Activated naive CD4-positive, alpha-beta T cell treated with anti-CD3 and anti-CD28 coated beads, Interleukin-2, amount 50 U/mL, for 16 hours (primary cell): ENCODE measurements at places on chromosomes 12 and 14.
A peak's percentile ranks its signal among the peaks of the same experiment; 100 is the strongest.

GRCh38 chr12:77089686-77090220 is 24.4 kb upstream of the E2F7 start:
- no peak for DNase-seq

- no peak for DNase-seq
These were observed 100.3 kb downstream of the ERC1 start for GRCh38 chr12:1091350-1091749.

DNA sequence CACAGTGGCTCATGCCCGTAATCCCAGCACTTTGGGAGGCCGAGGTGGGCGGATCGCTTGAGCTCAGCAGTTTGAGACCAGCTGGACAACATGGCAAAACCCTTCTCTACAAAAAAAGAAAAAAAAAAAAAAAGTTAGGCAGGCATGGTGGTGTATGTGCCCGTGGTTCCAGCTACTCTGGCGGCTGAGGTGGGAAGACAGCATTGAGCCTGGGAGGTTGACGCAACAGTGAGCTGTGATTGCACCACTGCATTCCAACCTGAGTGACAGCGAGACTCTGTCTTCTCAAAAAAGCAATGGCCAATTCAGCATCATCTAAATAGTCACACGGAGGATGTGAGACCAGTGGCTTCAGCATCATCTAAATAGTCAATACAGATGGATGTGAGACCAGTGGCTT is 10.4 kb upstream of the SAMD4A start:
- DNase-seq, result no peak

- no peak for DNase-seq
These were observed 17.4 kb upstream of the CACNA2D4 start for GRCh38 chr12:1935700-1936378.

DNA sequence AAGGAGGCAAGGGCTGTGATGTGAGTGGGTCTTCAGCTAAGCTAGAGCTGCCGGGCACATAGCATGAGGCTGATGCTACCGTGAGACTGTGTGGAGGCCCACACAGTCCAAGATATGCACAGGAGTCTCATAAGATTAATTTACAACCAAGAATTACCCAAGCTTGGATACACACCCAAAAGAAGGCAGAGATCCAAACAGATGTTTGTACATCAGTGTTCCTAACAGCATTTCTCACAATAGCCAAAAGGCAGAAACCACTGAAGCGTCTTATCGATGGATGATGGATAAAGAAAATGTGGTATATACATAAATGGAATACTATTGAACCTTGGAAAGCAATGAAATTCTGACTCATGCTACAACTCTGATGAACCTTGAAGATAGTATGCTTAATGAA is 40.8 kb upstream of the RIC8B start:
- no peak for DNase-seq

DNA sequence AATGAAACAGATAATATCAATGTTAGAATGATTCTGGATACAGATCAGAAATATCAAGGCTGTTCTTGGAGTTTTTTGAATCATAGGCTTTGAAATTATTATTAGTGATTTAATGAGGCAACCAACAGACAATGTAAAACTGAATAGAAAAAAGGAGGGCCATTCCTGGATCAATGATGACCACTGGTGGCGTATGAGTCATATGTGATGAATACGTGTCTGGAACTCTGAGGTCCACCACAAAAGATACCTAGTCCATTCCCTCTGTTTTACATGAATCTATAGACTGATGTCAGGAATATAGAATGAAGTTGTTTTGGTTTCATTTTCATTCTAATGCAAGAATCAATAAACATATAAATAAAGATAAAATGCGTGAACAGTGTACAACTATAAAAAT is 78.3 kb upstream of the RTL1 start:
- DNase-seq, result no peak

- DNase-seq, result no peak
These were observed 25.6 kb downstream of the UNC79 start for GRCh38 chr14:93456356-93456755.

DNA sequence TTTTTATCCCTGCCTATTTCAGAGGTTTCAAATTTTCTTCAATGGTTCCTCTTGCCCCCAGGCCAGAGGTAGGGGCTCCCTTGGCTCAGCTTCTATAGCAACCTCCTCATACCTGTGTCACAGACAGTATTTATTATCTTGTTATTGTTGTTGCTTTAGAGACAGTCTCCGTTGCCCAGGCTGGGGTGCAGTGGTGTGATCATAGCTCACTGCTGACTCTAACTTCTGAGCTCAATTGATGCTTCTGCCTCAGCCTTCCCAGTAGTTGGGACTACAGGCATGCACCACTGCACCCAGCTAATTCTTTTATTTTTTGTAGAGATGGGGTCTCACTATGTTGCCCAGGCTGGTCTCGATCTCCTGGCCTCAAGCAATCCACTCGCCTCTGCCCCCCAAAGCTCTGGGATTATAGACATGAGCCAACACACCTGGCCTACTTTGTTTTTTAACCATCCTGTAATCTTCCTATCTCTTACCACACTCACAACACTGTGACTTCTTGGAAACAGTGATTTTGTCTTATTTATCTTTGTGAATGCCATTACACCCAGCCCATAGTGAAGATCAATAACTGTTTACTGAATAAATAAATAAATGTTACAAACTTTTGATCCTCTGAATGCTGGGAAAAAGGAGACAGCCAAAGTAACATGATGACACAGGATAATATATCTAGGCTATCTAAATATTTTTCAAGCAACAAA is 95.9 kb downstream of the PHLDA1 start:
- DNase-seq, result no peak

GRCh38 chr14:51877810-51878209 is 17.4 kb downstream of the GNG2 start:
- DNase-seq, result no peak

- no peak for DNase-seq
These were observed 846.8 kb downstream of the NRXN3 start for GRCh38 chr14:79016828-79017505.

DNA sequence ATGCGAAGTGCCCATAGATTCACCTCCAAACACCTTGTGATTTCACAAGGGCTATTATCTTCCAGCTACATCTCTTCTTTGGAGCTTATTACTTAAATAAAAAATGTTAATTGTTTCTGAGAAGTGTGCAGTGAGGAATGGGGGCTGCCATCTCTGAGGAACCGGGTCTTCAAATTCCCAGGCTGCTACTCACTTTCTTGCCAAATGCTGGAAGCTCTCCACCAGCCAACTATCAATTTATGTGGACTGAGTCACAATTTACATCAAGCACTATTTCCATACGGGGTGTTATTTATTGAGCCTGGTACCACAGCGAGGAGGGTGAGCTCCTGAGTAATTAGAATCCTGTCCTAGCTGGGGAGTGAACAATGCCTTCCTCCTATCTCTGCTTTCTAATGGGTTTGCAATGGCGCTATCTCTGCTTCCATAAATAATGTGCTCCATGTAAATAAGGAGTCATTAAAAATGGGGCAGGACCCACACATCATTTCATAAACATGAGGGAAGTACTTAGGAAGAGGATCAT is 898.3 kb downstream of the VRK1 start:
- DNase-seq, result no peak

GRCh38 chr14:21029917-21030316 is at the start of gene TPPP2:
Gene TPPP2 (plus strand): TSS chr14:21030217. CDS start chr14:21030582, 365 bp downstream.
- no peak for DNase-seq

DNA sequence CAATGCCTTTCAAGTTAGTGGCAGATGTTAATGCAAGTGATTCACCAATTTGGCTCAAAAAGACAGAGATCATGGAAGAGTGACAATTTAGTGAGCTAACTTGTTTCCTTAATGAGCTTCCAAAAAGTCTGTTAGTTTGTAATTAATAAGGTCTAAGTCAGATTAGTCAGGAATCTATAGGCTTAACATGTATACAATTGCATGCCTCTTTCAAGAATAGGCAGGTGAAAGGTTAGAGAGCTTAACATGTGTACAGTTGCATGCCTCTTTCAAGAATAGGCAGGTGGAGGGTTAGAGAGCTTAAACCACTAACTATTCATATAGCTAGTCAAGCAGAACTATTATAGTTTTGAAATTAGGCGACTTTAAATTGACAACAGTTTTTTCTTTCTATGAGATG is 663.8 kb downstream of the C12orf50 start:
- DNase-seq, result no peak

- no peak for DNase-seq
These were observed 28.7 kb downstream of the HSP90AA1 start for GRCh38 chr14:102058146-102058545.

DNA sequence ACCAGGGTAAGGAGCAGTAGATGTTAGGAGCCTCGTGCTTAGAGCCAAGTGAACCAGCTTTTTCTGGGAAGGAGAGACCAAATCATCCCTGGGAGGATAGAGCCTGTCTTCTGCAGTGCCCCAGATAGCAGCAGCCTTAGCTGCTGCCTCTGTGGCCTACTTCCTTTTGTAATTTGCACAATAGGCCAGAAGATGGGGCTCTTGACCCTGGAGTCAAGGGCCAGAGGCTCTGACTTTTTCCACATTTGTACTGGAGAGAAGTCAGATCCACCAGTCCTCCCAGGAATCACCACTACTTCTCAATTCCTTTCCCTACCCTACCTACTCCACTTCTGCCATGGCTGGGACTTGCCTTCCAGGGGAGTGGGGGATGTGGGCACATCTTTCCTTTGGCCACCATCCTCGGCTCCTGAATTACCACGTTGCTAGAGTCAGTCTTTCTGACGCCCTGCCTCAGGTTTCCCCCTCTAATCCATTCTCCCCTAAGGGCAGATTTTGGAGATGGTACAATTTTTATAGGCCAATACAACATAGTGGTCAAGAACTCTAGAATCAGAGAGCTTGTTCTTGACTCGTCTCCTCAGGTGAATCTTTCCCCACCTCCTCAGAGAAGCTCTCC is 3.3 kb upstream of the SLC4A8 start:
- peak; percentile 28 for DNase-seq

DNA sequence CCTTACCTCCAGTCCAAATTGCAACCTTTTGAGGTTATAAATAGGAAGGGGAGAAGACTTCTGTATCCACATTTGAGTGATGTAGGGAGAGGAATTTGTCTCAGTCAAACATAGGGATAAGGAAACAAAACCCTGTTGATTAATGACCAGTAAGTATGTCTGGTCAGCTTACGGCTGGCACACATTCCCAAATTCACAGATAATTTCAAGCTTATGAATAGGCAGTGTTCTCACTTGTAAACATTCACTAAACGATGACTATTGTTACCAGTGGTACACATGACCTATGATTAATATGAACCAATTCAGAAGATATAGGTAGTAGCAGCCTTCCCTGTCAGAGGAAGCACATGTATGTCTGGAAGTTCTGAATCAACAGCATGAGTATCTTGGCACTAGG is 33.0 kb upstream of the SLC5A8 start:
- DNase-seq, result no peak

DNA sequence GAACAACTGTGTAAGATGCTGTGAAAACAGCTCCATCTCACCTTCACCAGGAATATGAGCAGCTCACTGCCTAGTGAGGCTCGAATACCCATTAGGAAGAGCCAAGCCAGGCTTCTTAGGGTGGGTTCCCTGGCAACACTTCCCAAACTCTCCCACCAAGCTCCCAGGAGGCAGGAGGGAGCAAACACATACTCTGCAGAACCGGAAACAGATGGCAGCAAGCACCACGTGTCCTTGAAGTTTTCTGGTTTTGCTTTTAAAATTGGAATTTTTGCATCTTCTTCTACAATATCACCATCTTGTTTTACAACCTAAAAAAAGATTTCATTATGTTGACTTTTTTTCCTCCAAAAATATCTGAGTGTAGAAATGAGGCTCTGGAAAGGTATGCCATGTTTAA is 186.7 kb downstream of the ZFP36L1 start:
- no peak for DNase-seq

GRCh38 chr14:88473791-88474190 is 81.0 kb downstream of the PTPN21 start:
- DNase-seq, result no peak

- DNase-seq, result no peak
These were observed 76.9 kb downstream of the ESR2 start for GRCh38 chr14:64217308-64217707.

GRCh38 chr12:28855761-28856310 is 293.2 kb upstream of the FAR2 start:
- DNase-seq, result no peak

- DNase-seq, result no peak
These were observed 10.6 kb downstream of the CHST11 start for GRCh38 chr12:104467346-104467837.

GRCh38 chr12:95593266-95593871 is 42.1 kb upstream of the USP44 start:
- no peak for DNase-seq

DNA sequence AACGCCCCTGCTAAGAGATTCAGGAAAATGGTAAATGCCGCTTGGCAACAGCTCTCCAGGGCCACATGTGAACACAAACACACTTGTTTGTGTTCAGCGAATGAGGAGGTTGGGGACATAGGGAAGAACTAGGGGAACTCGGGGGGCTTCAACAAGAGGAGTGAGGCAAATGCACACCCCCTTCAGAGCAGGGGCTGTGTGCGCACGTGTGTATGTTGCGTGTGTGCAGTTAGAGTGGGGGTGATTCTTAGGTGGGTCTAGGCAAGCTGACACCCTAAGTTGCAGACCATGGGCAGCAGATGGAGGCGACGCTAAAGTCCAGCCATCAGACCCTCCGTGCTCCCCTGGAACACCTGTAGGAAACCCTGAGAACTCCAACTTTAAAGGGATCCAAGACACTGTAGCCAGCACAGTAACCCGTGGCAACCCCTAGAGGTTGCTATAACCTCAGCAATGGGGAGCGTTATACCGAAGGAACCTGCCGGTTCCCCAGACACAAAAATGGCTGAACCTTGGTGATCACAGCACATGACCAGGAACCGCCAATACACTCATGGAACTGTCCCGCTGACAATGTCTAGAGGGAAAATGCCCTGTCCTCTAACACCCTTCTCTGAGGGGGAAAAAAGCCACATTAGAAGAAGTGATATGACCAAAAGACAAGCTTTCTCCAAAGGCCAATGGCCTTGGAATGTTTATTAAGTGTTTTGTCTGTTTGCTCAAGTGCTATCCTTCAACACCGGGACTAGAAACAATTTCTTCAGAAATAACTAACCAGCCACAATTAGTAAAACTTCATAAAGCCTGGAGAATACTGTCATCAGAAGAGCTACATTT is 86.5 kb upstream of the CEP83 start:
- no peak for DNase-seq

DNA sequence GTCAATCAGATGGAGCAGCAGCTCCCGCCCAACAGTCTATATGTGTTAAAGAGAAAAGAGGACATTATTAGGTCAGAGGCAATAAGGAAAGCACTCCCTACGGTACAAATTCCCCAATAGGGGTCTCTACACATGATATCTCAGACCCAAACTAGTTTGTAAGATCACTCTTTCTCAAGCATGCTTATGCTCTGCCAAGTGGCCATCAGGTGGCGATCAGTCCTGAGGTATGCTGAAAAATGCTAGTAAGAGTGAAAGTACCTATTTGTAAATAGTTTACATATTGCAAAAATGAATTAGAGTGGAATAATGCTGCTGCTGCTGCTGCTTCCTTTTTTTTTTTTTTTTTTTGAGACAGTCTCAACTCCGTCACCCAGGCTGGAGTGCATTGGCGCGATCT is 61.0 kb downstream of the CPM start:
- DNase-seq, result no peak

DNA sequence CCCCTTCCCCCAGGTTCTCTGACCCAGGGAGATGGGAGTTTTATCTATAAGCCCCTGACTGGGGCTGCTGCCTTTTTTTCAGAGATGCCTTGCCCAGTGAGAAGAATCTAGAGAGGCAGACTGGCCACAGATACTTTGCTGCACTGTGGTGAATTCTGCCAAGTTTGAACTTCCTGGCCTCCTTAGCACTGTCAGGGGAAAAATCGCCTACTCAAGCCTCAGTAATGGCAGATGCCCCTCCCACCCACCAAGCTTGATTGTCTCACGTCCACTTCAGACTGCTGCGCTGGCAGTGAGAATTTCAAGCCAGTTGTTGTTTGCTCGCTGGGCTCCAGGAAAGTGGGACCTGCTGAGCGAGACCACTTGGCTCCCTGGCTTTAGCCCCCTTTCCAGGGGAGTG is 31.7 kb downstream of the KLRK1 start:
- no peak for DNase-seq
